Stimulated activated CD4-positive, alpha-beta T cell treated with anti-CD3 and anti-CD28 coated beads, Interleukin-15, amount 100 ng/mL, for 24 hours (primary cell): ENCODE measurements at places on chromosomes 2 and 18.

DNA sequence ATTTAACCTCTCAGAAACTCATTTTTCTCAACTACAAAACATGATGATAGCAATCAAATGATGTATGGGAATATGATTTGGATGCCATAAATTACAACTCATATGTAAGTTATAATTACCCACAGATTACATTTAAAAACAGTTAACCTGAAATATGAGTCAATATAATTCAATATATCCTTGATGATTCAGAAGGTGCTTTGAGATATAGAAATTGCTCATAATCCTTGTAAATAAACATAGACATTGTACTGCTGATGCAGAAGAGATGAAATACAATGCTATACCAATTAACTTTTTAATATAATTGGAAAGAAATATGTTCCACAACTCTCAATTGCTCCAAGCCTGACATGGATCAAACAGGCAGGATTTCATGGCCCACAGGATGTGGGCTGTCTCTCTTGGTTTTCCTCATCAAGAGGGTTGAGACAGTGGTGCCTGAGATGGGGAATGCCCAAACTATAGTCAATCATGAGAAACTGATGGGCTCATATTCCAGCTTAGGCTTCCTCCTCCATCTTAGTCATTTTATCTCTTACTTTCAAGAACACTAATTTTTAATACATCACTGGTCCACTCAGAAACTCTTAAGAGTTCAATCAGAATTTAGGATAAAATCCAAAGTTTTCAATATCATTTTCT is 49.4 kb downstream of the NCKAP5 start:
- no peak for DNase-seq

- no peak for DNase-seq
These were observed 20.0 kb upstream of the ITGAV start for GRCh38 chr2:186569897-186570296.

DNA sequence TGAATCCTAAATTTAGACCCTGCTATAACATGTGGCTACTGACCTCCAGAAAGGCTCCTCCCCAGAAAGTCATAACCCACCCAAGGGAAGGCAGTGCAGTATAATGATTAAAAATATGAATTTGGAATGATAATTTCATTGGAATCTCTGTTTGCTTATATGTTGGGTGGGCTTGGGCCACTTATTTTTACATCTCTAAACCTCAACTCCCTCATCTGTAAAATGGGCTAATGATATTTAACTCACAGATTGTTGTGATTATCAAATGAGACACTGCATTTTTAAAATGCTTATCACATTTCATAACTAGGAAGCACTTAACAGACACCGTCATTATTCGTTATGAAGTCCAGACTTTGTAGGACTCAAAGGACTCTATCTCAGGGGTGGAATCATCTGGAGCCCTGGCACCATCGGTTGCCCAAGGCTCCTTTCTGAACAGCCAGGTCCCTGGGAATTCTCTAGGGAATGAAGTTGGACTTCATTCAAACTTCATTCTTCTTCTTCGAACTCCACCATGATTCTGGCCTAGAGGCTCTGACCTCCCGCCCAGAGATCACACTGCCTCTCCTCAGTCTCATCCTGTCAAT is 33.1 kb upstream of the RMDN2 start:
- DNase-seq, result no peak

DNA sequence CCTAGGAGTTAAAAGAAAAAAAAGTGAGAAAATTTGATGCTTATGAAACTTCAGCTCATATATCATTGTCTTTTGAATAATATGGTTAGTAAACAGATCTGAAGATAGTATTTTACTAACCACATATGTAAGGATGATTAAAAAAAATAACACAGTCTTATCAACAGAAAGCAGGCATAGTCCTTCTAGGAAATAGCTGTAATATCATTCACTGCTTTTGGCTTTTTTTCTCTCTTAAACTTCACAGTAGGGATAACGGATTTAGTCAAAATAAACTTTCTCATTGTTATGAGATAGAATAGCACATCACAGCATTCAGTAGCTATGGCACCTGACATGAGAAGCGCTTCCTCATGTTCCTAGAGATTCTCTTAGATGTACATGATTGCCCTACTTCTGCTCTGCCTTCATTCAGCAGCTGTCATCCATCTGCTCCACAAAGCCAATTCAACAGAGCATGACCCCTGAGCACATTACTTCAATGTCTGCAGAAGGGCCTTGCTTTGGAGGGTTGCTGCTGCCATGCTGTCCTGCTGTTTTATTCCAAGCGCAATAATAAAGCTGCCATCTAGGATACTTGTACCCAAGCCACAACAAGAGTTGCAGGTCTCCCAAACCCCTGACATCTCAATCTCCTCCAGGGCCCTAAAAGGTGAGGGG is 67.0 kb downstream of the TTC21B start:
- DNase-seq, result no peak

- DNase-seq, result no peak
These were observed 297.3 kb upstream of the MMADHC start for GRCh38 chr2:149884871-149885270.

DNA sequence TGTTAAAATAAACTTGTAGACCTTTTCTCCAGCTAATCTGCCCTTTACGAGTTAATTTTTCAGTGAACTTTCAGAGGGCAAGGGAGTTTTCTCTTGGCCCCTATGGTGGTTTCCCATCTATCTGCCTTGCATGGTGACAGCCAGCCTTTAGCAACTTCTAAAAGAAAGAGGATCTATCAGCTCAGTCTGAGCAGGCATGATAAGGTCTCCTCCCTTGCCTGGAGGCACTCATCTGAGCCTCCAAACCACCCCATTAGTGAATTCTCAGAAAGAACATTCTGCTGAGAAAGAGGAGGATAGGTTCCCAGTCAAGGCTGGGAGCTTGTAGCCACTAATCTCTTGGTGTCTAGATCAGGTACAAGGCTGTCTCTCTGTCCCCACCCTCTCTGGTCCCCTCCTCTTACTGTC is 10.7 kb upstream of the GYPC start:
- DNase-seq, result no peak

GRCh38 chr2:217727801-217728200 is 275.0 kb downstream of the TNS1 start:
- DNase-seq, result no peak
